ENCODE measurements at places on chromosomes 13 and 19.

- no peak for DNase-seq
Measured at GRCh38 chr19:7819337-7819736, 10.7 kb upstream of the EVI5L start.

GRCh38 chr19:19563348-19563848 is 25.3 kb downstream of the CILP2 start:
- DNase-seq = no peak

- DNase-seq = no peak
Measured at GRCh38 chr19:47434088-47434487, 14.8 kb upstream of the MEIS3 start.

GRCh38 chr19:30091456-30091855 is 149.4 kb downstream of the URI1 start:
- no peak for DNase-seq

DNA sequence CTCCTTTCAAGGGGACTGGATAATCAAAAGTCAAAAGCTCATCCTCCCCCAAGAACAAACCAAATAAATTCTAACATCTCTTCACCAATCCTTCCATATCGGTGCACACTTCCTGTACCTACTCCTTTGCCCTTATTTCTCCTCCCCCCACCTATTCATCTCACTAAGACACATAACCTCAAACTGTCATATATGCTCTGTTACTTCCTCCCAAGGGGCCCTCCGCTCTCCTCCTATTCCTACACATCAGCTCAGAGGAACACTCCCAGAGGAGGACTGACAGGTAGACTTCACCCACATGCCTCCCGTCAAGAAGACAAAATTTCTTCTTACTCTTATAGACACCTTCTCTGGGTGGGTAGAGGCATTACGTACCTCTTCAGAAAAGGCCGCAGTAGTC is 48.1 kb downstream of the ZNF93 start:
- DNase-seq = no peak

DNA sequence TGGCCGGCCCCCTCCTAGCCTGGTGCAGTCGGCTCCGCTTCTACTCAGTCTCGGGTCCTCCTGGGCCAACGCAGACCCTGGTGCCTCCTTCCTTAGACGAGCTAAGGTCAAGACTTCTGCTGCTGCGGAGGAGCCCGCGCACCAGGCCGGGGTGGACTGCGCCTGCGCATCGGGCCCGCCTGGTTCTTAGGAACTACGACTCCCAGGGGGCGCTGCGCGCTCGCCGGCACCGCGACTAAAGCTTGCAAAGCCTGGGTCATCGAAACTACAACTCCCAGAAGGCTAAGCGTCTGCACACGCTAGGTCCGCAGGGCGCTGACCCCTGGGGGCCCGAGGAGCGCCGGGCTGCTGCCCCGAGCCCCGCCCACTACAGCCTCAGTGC is at the start of gene ZNF835:
ZNF835 (minus strand) TSS at position 145 of the 382 bp plus-strand sequence. CDS start 6,559 bp downstream, outside the sequence.
- peak; percentile 6 for DNase-seq

- DNase-seq = no peak
Measured at GRCh38 chr19:1249990-1250436, 1.6 kb downstream of the MIDN start.

- no peak for DNase-seq
Measured at GRCh38 chr13:113182046-113182445, 23.6 kb downstream of the PROZ start.

DNA sequence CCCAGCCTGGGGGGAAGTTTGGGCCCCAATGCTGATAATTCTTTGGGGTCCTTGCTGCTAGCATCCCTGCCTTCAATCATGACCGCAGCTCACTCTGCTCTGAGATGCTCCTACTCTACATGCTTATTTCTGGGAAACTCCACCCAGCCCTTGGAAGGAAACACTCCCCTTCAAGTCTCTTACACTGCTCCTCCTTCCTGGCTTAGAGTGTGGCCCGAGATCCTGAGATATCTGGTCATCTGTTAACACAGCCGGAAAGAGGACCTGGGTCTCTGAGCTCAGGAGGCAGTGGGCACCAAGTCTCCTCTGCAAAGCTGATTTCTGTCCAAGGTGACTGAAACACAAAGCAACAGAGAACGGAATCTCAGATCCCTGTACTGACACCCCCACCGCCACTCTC is 33.0 kb downstream of the CYP4F2 start:
- no peak for DNase-seq

DNA sequence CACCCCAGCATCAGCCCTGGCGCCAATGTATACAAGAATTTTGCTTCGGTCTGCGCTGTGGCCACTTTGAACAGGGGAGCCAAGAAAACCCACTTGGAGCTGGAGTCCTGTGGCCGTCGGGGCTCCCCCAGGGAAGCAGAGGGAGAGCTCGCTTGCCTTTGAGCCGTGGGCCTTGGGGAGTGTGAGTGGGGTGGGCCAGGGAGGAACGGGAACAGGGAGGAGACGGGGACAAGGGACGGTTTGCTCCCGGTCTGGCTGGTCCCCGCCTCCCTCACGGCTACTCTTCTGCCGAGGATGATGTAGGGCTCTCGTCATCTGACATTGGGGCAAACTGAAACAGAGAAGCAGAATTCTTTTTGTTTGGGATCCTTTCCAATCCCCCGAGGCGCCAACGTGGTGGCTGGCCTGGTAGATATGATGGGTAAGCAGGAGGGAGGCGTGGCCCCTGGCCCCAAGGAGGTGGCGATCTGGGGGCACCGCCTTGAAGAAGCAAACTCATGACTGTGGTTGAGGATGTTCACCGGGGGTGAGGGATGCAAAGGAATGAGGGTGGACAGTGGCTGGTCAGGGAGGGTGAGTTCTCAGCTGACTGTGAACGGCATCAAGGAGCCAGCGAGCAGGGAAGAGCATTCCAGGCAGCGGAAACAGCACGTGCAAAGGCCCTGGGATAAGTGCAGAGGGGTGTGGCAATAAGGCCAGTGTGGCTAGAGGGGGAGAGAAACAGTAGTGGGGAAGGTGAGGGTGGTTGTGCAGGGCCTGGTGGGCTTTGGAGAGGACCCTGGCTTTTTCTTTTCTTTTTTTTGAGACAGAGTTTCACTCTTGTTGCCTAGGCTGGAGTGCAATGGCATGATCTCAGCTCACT is 10.9 kb upstream of the SPC24 start:
- DNase-seq = no peak

GRCh38 chr13:57698851-57699250 is 67.3 kb downstream of the PCDH17 start:
- DNase-seq = no peak

- no peak for DNase-seq
Measured at GRCh38 chr13:105272660-105273631, 1262.5 kb downstream of the EFNB2 start.

GRCh38 chr13:44230071-44230470 is 143.6 kb upstream of the SERP2 start:
- no peak for DNase-seq

- no peak for DNase-seq
Measured at GRCh38 chr13:75913925-75914324, 277.8 kb downstream of the LMO7 start.

DNA sequence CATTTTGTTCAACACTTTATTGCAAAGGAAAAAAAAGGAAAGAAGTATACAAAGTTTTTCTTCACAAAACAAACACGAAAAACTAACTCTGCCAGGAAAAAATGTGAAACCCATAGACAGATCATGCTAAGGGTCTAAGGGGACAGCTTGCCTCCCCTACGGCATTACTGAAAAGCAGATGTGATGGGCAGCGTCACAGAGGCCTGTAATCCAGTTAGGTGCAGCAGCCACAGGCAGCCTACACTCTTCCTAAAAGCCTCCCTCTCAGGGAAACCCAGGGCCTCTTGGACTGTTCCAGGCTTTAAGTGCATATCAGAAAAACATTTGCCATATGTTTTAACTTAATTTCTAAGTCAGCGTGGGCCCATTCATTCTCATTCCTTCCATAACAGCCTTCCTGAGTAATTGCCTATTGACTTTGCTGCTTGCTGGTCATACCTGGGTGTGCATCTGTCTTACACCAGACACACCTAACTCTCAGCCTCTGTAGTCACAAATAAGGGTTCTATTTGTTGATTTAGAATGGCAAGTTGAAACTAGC is 135.7 kb upstream of the SERP2 start:
- no peak for DNase-seq

- DNase-seq = no peak
Measured at GRCh38 chr13:50921706-50922105, 12.1 kb downstream of the RNASEH2B start.

DNA sequence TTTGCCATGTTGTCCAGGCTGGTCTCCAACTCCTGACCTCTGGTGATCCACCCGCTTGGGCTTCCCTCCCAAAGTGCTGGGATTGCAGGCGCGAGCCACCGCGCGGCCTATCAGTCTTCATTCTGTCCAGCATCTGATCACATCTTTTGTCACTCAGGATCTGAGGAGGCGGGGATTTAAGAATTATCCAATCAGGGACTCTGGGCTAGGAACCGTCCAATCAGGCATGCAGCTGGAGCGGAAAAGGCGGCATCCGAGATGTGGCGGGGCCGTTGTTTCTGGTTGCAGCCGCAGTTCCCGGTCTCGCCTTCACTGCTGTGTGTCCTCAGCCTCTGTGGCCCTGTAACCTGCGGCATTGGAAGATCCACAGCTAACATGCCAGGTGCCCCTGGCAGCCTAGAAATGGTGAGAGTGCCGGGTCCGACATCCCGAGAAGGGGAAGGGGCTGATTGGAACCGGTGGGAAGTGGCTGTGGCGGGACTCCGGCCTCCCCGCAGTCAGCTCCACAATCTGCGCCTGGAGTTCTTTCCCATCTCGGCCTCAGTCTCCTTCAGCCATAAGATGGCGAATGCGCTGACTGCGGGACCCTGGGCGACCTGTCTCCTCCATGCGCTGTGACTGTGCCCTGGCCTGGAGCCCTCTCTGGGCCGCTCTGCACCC is at the start of gene ZNF729:
ZNF729 (plus strand) TSS at position 291 of the 660 bp plus-strand sequence; CDS start at position 376, 85 bp downstream.
- DNase-seq = no peak

GRCh38 chr19:55540619-55541018 is 3.7 kb upstream of the SBK2 start:
- no peak for DNase-seq

DNA sequence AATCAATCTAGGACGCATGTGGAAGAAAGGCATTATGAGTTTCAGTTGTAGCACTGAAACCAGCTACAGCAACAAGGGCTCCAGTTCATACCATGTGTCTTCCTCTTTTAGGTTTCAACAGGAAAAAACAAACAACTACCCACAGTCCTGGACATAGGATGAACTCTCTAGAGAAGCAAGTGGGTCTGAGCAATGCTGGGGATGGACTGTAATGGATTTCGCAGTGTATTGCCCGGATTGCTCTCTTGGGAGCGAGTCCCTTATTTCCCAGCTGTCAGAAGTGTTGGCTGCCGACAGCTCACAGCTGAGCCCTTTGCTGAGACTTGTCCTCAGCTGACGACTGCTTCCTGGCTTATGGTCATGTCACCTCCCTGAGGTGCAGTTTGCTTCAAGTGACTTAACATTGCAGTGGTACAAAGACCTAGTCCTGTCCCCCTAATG is 12.1 kb upstream of the MYCBP2 start:
- DNase-seq = no peak

DNA sequence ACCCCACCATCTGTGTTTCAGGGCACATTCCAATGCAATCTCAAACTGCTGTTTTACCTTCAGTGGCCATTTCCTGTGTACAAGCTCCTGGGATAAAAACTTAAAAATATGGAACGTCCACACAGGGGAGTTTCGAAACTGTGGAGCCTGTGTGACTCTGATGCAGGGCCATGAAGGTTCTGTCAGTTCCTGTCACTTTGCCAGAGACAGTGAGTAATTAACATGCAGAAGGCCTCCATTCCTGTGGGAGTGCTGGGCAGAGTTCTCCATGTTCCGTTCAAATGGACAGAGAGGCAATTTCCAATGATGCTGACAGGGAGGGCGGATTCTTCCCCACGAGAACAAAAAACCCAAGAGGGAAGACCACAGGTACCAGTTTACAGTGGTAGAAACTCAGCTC is 24.4 kb downstream of the WDR88 start:
- DNase-seq = no peak

GRCh38 chr19:18119717-18120105 is 22.1 kb downstream of the MAST3 start:
- no peak for DNase-seq

DNA sequence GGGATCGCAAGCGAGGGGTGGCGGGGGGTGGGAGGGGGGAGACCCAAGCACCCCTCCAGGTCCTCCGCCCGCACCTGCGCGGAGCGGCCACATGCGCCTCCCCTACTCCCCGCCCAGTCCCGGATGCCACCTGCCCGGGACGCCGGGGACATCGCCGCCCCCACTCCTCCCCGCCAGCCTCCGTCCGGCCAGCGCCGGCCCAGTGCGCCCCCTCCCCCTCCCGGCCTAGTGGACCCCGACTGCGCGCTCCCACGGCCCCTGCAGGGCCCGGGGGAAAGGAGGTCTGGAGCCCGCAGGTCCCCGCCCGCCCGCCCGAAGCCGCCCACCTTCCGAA is 263 bp downstream of the RHPN2 start:
- DNase-seq = no peak

DNA sequence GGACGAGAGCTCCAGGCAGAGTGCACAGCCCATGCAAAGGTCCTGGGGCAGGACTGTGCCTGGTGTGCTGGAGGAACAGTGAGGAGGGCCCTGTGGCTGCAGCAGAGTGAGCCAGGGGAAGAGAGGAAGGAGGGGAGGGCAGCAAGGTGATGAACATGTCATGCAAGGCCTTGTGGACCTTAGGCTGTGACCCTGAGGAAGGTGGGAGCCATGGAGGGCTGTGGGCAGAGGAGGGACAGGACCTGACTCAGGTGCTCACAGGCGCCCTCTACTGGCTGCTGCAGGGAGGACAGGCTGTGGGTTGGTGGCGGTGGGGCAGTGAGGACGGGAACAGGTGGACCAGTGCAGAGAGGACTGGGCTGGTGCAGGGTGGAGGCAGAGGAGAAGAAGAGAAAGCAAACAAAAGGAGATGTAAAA is 170.3 kb downstream of the PTPRS start:
- DNase-seq = no peak

DNA sequence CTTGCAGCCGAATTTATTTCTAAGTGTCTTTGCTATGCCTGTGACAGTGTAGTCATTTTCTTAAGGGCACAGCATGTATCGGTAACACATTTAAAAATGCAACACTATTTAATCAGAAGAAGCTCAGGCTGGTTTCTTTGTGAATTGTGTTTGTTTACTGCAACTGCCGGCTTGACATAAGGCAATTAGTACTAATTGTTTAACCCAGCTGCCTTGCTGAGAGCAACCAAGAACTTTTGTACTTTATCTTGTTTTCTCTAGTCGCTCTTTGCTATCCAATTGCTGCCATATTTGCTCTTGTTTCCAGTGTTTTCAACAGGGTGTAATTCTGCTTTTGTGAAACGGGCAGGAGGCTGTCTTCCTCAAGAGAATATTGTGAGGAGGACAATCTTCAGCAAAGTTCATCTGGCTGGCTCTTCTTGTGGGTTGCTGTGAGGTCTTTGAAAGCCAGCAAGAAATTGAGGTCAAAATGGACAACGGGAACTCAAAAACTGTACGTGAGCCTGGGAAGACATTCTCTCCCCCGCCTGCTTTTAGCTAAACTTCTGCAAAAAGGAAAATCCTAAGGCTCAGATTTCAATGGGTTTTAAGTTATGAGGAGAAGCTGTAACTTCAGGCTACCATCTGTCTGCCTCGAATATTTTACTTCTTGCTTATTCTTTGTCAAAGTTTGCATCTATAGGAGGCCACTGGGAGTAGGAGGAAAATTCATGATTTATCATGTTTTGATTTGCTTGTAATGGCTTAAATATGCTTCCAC is 75.8 kb upstream of the TSHZ3 start:
- no peak for DNase-seq

- DNase-seq = no peak
Measured at GRCh38 chr13:48156466-48156865, 61.6 kb upstream of the MED4 start.

- no peak for DNase-seq
Measured at GRCh38 chr13:110138700-110139036, 168.3 kb downstream of the COL4A1 start.

GRCh38 chr13:76846363-76846762 is 39.8 kb downstream of the KCTD12 start:
- DNase-seq = no peak

- no peak for DNase-seq
Measured at GRCh38 chr13:26867451-26868091, 107.0 kb upstream of the GPR12 start.

Measured in GOT3 (cell line).